ENCODE measurements at places on chromosomes 6 and 20. TPM values are rescaled to one million over a fixed set of nuclear protein-coding genes. Genes with fewer than 3 reads are reported as not detected.

GHRH gene
- polyA plus RNA-seq = not detected

PDE10A gene
- not detected for polyA plus RNA-seq

CENPW gene
- 3.1 TPM for polyA plus RNA-seq

NRSN1 gene
- not detected for polyA plus RNA-seq

ACAT2 gene
- polyA plus RNA-seq = 33.3 TPM

CALHM6 gene
- 10.9 TPM for polyA plus RNA-seq

PANK2 gene
- 51.0 TPM for polyA plus RNA-seq

MAP3K7 gene
- polyA plus RNA-seq = 20.8 TPM

ZBTB12 gene
- polyA plus RNA-seq = not detected

DHX16 gene
- polyA plus RNA-seq = 31.0 TPM

RUNX2 gene
- 16.1 TPM for polyA plus RNA-seq

DCDC2 gene
- polyA plus RNA-seq = not detected

RIPOR3 gene
- 1.8 TPM for polyA plus RNA-seq

PSORS1C2 gene
- not detected for polyA plus RNA-seq

SLC26A8 gene
- not detected for polyA plus RNA-seq

WFDC10B gene
- polyA plus RNA-seq = not detected

RBL1 gene
- polyA plus RNA-seq = 13.7 TPM

FOXP4 gene
- 1.6 TPM for polyA plus RNA-seq

SNX21 gene
- 3.4 TPM for polyA plus RNA-seq

SAMD5 gene
- polyA plus RNA-seq = not detected

ZC2HC1B gene
- not detected for polyA plus RNA-seq

PLN gene
- polyA plus RNA-seq = 0.49 TPM

THBS2 gene
- polyA plus RNA-seq = 0.03 TPM

AK9 gene
- polyA plus RNA-seq = 6.8 TPM

HSPA1A gene
- 34.1 TPM for polyA plus RNA-seq

SLCO4A1 gene
- 0.47 TPM for polyA plus RNA-seq

HSPA12B gene
- not detected for polyA plus RNA-seq

MTFR2 gene
- polyA plus RNA-seq = 0.69 TPM

BNIP5 gene
- polyA plus RNA-seq = not detected

PRR18 gene
- not detected for polyA plus RNA-seq

RHAG gene
- not detected for polyA plus RNA-seq

EBF4 gene
- polyA plus RNA-seq = 2.0 TPM

SLC2A10 gene
- polyA plus RNA-seq = 0.05 TPM

HLA-DOA gene
- polyA plus RNA-seq = 12.0 TPM

TMC2 gene
- polyA plus RNA-seq = not detected

CCM2L gene
- not detected for polyA plus RNA-seq

HLA-DRA gene
- 41.3 TPM for polyA plus RNA-seq

AGER gene
- polyA plus RNA-seq = not detected

All from CD8-positive, alpha-beta memory T cell (primary cell).